ENCODE measurements at places on chromosomes 1 and 21.

DNA sequence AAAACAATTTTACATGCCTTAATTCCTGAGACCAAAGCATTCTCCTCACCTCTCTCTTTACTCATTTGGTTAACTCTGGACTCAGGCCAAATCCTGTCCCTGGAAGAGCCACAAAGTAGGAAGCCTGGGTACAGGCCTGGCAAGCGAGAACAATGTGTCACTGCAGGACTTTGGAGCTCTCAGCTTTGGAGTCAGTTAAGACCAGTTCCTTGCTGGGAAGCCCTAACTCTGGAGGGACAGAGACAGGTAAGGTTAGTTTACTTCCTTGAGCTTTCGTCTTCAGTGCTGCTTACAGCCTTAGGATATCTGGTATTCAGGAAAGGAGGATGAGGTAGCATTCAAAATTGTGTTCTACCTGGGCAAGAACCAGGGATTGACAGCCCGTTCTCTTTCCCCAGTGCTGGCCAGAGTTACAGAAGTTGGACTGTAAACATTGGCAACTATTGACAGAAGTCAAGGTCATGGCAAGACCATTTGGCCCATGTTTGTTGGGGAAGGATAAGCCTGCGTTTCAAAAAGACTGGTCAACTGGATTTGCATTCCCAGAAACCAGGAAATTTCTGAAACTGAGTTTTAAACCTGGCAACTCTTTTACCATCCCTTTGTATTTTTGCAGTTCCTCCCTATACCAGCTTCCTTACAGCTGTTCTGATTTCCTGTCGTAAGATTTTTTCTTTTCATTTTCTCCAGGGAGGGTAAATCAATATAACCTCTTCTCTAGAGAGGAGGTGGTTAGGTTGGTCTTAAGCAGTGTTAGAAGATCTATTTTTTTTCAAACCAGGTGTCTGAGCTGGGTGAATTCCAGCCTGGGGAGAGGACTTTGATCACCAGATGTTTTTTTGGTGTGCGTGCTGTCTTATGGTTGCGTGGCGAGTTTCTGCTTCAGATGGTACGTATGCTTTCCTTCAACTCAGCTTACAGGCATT is at the start of gene C4BPB:
Gene C4BPB, plus strand, starts transcription at position 160 of the 926 bp plus-strand sequence. Its CDS starts 672 bp downstream, at position 832.
- DNase-seq = no peak

DNA sequence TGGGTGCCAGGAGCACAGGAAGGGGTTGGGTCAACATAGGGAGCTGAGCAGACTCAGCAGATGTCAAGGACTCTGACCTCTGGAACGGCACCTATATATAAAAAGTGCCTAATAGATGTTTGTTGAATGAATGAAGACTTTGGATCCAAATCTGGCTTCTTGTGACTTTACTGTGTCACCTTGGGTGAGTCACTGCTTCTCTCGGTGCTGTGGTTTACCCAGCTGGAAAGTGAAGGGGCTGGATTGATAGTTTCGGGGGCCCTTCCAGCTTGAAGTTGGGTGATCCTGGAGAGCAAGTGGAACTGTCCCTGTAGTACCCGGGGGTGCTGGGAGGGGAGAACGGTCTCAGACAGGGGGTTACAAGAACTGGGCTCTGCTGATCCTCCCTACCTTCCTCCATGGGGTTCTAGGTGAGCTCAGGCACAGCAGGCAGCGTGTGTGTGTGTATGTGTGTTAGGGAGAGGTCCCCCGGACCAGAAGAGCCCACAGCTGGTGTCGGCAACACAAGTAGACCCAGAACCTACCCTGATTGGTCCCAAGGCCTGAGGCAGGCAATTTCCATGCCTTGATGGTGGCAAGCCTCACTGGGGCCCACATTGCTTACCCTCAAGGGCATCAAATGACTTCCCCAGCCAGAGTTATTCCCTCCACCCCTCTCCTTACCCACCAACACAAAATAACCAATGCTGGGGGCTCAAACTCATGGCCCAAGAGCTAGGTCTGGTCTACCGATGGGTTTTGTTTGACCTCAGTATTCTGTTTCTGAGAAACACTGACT is 5.5 kb upstream of the PADI1 start:
- DNase-seq = no peak

DNA sequence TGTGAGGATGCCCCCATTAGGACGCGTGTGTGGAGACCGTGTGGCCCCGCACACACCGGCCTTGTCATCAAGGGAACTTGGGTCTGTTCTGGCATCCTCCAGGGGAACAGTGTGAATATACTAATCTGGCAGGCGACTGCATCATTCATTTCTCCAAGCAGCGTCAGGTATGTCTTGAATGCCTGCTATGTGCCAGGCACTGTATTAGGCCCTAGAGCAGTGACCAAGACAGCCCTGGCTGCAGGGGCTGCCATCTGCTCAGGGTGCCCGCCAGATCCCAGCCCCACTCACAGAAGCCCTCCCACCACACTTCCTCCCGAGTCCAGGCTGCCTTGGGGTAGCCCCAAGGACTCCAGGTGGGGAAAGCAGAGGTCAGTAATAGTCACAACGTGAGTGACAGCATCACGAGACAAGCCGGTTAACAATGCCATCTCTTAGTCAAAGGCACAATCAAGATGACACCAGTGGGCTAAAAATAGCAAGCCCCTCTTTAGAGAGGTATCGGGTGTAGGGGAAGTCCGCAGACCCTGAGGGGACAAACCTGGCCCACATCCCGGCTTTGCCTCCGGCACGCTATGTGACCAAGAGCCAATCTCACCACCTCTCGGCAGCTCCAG is 7.5 kb upstream of the LAPTM5 start:
- no peak for DNase-seq

DNA sequence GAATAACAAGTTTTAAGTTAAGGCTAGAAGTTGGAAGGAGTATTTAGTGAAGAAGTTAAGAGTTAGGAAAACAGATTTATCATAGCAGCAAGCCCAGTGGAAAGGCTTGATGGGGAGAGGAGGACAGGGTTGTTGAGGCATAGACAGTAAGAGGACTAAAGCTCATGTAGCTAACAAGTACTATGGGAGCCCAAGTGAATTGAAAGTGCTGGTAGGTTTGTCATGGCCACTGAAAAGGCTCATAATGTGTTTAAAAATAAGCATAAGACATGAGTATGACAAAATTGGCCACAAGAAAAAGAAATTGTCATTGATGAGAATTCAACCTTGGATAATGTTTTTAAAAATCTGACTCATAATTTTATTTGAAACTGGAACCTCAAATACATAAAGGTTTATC is 49.2 kb upstream of the CRB1 start:
- no peak for DNase-seq

DNA sequence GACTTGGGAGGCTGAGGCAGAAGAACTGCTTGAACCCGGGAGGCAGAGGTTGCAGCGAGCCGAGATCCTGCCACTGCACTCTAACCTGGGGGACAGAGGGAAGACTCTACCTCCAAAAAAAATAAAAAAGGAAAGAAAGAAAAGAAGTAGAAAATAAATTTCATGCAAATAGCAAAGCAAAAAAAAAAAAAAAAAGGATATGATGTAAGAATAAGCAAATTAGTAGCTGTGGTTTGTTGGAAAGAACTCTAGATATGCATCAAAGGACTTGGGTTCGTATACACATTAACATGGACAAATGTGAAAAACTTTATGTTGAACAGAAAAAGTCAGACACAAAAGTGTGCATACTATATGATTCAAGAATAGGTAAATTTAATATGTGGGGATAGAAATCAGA is 11.9 kb downstream of the WASF2 start:
- DNase-seq = no peak

DNA sequence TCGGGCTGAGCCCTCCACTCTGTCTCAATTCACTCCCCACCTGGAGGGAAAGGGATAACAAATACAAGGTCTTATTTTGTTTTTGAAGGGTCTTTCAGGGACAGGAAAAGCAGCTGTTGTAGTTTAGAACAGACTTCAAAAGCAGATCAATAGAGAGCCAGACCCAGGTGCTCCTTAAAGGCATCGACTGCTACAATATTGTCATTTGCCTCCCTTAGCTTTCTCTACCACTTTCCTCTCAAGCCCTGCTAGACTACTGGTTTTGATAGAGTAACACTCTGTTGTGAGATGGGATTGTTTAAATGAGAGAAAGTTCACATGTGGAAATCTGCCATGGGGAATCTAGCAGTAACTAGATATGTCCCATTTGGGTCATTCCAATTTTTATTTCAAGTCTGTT is 24.0 kb downstream of the RGS7 start:
- no peak for DNase-seq

GRCh38 chr21:35311985-35312384 is 262.9 kb upstream of the RUNX1 start:
- DNase-seq = no peak

GRCh38 chr1:102901996-102902395 is 206.3 kb downstream of the COL11A1 start:
- DNase-seq = no peak

GRCh38 chr1:219188331-219188803 is 14.7 kb downstream of the LYPLAL1 start:
- DNase-seq = no peak

DNA sequence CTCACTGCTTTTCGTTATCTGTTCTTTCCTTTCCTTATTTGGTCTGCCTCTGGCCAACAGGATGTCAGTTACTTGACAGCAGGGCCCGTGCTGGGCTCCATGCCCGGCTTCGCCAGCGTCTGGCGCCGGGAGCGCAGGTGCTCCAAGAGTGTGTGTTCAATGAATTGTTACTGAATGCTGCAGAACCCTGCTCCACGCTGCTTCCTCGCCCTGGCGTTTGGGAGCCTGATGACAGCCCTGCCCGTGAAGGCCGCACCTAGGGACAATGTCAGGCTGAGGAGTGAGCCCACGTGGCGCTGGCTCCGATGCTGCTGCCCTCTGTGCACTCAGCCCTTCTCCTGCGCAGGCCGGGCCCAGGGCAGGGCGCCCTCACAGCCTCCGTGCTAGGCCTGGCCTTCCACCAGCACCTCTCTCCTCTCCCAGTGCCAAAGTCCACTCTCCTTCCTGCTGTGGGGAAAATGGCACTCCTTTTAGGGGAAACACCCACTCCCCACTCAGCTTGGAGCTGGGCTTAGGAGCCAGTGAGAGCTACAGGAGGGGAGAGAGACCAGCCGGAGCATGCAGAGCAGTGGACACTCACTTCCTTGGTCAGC is 51.4 kb downstream of the ACBD3 start:
- no peak for DNase-seq

DNA sequence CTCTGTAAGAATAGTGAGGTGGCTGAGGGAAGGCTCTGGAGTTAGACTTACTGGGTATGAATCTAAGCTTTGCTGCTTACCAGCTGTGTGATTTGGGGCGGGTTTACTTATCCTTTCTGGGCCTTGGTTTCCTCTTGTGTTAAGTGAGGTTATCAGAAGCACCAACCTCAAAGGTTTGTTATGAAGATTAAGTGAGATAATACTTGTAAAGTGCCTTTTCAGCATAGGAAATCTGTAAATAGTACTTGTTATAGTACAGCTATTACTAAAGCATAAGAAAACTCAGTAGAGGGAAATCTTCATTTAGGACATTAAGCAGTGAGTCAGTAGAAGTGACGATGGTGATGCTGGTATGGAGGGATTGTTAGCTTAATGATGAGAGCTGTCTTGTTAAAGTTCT is 12.1 kb downstream of the HHAT start:
- DNase-seq = no peak

DNA sequence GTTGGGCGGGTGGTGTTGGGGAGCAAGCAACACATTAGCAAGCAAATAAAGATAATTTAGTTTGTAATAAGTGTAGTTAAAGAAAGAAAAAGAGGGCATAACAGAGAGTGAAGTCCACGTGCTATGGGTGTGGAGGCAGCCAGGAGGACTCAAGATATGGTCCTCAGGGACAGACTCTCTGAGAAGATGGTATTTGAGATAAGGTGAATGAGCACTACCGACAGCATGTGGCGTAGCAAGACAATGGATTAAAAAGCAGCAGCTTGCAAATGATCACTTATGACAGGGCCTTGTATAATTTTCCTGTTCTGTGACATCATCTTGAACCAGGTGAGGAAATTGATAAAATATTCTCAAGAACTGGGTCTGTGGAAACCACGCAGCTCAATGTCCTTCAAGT is 487.8 kb downstream of the PCP4 start:
- DNase-seq = no peak

- DNase-seq = no peak
Observed at GRCh38 chr1:116760487-116760886, 6.3 kb downstream of the CD2 start.

DNA sequence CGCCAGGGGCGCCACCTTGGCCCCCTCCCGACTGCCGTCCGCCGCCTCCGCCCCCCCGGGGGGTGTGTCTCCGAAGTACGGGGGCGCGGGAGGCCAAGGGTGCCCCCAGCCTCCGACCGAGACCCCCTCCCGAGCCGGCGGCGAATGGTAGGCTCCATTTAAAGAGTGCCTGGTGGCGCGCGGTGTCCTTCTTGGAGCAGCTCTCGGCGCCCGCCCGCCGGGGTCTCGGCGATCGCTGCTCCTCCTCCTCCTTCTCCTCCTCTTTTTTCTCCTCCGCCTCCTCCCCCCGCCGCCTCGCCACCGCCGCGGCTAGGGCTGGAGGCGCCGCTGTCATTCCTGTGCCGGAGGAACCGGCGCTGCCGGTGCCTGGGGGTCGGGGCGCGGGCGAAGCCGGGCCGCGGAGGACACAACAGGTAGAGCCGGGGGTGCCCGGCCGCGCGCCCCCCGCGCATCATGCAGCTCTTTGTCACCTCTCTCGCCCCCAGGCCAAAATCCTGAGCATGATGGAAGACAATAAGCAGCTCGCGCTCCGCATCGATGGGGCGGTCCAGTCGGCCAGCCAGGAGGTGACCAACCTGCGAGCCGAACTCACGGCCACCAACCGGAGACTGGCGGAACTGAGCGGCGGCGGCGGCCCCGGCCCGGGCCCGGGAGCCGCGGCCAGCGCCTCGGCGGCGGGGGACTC is at the start of gene KAZN:
Gene KAZN, plus strand, starts transcription at position 188 of the 685 bp plus-strand sequence.
- DNase-seq = no peak

DNA sequence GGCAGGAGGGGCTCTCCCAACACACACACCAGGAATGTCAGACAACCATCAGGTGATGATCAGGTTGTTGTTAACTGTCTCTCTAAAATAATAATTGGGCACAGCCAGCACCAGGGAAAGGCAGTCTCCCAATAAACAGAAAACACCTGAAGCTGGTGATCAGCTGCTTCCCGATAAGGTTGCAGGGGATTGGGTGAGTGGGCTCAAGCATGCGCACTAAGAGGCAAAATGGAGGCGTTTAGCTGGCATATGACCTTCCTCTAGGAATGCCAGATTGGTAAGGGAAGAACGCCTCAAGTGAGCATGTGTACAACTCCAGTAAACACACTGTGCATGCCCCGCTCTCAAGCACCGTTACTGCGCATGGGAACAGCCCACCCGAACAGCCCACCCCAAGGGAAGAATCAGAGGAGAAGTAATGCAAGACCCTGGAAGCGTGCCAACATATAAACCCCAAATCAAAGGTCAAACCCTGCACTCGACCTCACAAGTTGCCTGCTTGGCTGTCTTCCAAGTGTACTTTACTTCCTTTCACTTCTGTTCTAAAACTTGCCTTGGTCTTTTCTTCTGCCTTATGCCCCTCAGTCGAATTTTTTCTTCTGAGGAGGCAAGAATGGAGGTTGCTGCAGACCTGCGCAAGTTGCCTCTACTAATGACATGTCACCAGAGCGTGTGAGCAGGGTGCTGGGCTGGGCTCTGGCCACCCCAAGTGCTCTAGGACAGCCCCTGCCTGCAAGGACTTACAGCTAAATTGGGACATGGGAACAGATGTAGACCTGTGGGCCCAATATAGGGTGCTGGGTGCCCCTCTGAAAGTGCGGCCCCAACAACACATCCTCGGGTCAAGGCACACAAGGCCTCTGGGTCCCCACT is 200.8 kb downstream of the RHOU start:
- no peak for DNase-seq

All from fibroblast of skin of left biceps (primary cell).